ENCODE measurements at places on chromosomes 2 and 18.

DNA sequence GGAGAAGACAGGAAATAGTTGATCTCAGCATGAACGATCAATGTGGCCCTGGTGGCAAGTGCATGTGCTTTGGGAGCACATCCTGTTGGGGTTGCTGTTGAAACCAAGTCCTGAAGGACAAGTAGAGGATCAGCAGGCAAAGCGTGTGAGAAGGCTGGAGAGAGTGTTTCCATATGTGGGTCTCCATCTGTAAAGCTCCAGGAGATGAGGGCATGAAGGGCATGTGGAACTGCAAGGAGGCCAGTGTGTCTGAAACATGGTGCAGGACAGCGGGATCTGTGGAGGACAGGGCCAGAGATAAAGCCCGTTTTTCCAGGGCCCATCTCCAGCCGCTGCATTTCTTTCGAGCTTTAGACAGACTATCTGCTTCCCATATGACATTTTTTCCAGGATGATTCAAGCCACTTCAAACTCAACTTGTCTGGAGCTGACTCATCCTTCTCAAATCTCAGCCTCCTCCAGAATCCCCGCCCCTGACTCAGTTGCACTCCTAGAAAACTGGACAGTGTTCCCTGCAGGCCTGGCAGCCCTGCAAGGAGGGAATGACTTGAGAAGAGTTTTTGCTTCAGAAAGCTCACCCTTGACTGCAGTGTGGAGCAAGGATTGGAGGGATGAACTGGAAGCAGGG lies 226.1 kb downstream of the VAPA start:
- no peak for DNase-seq

DNA sequence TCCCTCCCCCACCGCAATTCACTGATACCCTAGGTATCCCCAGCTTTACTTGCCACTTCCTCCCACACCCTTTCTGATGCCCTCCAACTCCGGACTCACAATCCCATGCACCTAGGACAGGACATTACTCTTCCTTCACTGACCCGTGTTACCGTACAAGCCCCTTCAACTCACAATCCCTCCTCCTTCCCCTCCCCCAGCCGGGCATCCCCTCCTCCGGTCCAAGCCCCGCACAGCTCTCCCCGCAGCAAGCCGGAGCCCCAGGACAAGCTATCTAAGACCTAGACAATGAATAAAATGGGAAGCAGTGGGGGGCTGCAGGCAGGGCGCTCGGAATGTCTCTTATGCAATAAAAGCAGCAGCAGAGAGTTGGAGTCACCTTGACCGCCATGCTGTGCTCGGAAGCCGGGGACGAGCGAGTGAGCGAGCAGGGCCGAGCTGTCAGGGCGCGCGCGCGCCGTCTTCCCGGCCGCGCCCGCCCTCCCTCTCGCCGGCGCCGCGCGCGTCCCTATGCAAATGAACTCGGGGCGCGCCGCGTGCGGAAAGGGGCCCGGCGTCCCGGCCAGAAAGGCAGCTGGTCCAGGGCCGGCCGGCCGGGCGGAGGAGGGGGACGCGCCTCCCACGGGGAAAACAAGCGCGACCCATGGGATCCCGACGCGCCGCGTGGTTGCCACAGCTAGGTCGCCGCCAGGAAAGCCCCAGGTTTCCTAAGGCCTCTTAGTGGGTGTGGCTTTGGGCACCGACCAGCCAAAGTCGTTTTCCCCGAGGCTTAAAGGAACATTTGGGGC lies at the start of gene SLC25A12:
TSS of gene SLC25A12 (minus strand) at position 421 of the 788 bp plus-strand sequence. CDS start at position 391, 30 bp downstream.
- peak; percentile 58 for DNase-seq

- no peak for DNase-seq
These were observed 1.1 kb downstream of the TFCP2L1 start for GRCh38 chr2:121283670-121284462.

- no peak for DNase-seq
These were observed 231.1 kb downstream of the SETBP1 start for GRCh38 chr18:44911773-44912172.

DNA sequence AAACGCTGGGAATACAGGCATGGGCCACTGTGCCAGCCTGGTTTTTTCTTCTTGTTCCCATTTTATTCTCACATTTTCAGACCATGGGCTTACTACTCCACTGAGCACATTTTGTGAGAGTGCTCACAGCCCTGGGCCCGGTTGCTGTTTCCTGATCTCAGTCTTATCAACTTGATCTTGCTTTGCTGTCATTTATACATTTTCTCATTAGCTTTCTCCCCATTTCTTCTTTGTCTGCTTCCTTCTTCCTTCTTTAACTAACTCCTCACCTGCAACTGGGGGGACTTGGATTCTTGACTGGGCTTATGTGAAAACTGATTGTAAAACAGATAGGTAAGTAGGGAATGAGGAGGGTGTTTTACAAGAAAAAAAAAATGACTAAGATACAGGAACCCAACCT lies 117.3 kb downstream of the PLB1 start:
- DNase-seq, result no peak

- no peak for DNase-seq
These were observed 140.7 kb upstream of the FN1 start for GRCh38 chr2:215576572-215576971.

DNA sequence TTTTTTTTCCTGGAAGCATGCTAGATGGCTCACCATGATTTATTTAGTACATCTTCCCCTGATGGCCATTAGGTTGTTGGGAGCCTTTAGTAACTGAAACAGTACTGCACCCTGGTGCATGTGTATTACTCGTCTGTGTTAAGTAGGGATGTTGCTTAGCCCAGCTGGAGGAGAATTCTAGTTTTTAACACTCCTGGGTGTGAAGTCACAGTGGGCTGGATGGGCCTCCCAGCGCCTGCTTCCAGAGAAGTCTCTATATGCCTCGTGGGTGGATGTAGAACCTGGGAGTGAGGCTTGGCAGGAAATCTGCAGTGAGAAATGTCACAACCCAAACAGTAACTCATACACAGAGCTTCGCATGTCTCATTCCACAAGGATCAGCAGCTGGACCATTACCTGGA lies 28.9 kb upstream of the NT5DC4 start:
- DNase-seq, result no peak

DNA sequence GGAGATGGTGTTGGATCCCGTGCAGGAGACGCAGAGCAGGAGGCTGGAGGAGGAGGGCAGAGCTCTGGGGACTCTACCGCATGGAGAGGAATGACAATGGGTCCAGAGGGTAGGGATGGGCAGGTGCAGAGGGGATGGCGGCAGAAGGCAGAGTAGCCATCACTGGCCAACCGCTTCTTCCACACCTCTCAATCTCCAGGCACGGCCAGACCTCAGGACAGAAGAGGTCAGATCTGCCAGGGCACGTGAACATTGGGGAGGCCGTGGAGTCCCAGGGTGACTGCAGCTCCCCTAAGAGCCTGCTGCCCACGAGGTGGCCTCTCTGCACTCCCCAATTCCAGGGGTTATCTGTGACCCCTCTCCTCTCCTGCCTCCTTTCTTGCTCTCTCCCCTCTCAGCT lies 162.7 kb upstream of the HDAC4 start:
- DNase-seq, result no peak

DNA sequence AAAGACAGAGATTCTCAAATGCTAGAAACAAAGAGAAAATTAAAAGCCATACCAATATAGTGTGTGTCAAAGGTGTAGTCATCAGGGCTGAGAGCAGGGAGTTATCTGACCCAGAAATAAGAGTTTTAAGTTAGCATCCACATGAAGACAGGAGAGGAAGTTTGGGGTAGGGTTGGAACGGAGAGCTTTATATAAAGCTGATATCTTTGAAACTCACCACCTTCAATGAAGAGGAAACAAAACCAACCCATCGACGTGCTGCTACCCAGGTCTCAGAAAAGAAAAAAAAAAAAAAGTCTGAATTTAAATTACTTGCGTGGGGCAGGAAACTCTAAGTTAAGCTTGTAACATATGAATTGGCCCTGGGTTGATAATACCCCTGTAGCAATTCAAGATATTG lies 42.4 kb downstream of the ARL4C start:
- DNase-seq, result no peak

GRCh38 chr18:43965691-43966090 lies 688.4 kb upstream of the SYT4 start:
- DNase-seq, result no peak

GRCh38 chr18:28875059-28875458 lies 698.1 kb upstream of the CDH2 start:
- no peak for DNase-seq

- DNase-seq, result no peak
These were observed 158.2 kb upstream of the RAB12 start for GRCh38 chr18:8450898-8451665.

GRCh38 chr18:69490072-69490471 lies 89.4 kb downstream of the DOK6 start:
- no peak for DNase-seq

DNA sequence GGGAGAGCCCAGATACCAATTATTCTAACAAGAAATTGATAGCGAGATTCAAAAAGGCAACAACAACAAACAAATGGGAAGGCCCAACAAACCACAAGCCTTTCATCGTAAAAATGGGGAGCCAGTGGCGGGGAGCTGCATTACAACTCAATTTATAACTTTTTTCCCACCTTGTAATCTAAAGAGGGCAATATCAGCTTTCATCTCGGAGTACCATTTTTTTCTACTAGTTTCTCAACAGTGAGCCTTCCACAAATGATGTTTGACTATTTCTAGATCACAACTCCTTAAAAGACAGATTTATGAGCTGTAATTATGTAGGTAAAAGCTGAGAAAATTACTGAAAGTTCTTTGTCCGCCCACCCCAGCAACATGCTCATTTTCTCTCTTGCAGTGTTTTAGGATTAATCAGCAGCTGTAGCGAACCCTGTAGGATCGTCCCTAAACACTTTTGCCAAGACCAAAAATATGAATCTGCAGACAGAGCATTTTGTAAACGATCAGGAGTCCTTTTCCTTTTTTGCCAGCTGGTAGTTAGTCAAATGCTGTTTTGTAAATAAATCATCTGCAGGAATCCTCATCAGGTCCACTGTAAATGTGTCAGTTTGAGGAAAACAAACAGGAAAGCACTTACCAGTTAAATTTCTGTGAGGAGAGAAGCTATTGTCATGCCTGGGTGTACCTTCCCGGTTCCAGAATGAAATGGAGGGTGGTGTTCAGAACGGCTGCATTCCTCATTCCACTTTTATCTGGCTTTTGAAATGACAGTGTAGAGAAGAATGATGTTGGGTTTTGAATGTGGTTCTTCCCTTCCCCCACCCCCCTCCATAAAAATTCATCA lies 53.2 kb downstream of the EEF1B2 start:
- no peak for DNase-seq

DNA sequence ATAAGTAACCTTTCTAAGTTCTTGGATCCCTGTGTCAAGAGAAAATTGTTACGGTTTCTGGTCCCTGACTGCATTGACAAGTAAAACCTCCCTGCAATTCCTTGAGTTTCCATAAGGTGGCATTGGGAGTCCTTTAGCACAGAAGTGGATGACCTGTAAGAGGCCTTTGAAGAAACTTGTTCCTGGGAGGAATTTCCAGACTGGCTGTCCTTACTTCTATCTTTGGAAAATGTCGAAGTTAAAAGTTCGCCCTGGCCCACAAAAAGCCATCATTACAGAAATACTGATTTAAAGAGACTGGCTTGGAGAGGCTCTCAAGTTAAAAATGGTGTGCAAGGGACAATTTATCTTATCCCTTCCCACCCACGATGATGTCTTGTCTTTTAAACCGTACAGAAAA lies 218.4 kb downstream of the CDH20 start:
- no peak for DNase-seq

DNA sequence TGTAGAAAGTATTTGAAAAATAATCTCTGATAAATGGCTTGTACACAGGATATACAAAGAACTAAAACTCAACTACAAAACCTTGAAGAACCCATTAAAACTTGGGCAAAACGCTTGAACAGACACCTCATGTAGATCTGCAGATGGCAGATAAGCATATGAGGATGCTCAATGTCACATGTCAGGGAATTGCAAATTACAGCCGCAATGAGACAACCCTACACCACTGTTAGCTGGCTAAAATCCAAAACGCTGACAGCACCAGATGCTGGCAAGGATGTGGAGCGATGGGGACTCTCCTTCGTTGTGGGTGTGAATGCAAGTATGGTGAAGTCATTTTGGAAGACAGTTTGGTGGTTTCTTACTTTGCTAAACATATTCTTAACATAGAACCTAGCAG lies 53.7 kb downstream of the SNTG2 start:
- DNase-seq, result no peak

GRCh38 chr2:235543128-235543750 lies 49.4 kb downstream of the AGAP1 start:
- DNase-seq, result no peak

- DNase-seq, result no peak
These were observed 148.0 kb upstream of the SLC14A2 start for GRCh38 chr18:45467293-45467692.

- DNase-seq, result no peak
These were observed 152.7 kb upstream of the PTPRM start for GRCh38 chr18:7414459-7414858.

DNA sequence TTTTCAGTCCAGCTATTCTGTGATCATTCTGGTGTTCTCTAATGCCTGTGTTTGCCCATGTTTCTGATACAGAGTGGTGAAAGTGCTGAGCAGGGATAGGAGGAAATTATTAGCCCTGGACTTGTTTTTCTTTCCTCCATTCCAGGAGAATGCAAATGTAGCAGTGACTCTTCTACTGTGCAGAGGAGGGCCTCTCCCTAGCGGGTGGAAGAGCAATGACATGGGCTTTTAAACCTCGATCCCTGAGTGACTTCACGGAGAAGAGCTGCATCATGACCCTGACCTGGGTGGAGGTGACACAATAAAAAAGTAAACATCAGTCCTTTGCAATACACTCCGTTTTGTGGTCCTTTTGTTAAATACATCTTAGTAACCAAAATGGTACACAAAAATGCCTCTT lies 68.0 kb upstream of the NETO1 start:
- no peak for DNase-seq

Data from HL-60 (cell line).